ENCODE measurements at places on chromosomes 16 and 17.

DNA sequence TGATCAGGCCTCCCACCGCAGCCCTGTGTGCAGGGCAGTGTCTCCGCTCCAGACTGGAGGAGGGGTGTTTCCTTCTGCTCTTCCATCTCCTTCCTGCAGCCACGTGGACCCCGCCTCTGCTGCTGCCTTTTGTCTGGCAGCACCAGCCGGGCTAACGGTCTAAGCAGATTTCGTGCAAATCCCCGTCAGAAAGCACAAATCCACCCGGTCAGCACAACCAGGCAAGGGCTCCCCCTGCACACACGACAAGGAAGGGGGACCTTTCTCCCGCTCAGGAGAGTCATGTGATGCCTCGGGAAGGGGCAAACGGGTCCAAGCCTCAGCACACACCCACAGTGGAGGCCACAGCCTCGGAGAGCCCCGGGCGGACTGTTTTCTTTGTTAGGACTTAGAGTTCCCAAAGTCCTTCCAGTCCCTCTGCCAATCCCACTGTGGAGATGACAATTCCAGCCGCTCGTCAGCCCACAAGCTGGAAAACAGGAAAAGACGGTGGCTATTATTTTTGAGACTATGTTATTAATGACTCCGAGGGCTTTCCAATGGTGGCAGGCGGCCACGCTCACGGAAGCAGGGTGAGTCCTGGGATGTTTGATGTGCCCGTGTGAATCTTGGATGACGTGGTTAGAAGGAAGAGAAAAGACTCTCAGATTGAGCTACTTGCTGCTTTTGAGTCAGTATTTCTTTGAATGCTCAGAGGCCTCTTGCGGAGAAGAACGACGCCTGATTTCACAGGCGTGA is 22.5 kb upstream of the MEAK7 start:
- no peak for DNase-seq

DNA sequence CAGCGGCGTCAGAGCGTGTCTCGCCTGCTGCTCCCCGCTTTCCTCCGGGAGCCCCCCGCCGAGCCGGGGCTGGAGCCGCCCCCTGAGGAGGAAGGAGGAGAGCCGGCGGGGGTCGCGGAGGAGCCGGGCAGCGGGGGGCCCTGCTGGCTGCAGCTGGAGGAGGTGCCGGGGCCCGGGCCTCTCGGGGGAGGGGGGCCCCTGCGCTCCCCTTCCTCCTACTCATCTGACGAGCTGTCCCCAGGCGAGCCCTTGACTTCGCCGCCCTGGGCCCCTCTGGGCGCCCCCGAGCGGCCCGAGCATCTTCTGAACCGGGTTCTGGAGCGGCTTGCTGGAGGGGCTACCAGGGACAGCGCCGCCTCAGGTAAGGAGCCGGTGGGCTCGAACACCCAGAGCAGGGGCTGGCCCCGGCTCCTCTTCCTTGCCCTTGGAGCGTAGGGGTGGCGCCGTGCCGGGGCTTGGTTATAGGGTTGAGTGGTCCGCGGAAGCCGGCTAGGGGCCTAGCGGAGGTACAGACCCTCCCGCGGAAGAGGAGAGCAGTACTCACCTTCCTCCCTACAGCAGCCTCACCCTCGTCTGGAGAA is 841 bp downstream of the RAPGEFL1 start:
- DNase-seq, result no peak

DNA sequence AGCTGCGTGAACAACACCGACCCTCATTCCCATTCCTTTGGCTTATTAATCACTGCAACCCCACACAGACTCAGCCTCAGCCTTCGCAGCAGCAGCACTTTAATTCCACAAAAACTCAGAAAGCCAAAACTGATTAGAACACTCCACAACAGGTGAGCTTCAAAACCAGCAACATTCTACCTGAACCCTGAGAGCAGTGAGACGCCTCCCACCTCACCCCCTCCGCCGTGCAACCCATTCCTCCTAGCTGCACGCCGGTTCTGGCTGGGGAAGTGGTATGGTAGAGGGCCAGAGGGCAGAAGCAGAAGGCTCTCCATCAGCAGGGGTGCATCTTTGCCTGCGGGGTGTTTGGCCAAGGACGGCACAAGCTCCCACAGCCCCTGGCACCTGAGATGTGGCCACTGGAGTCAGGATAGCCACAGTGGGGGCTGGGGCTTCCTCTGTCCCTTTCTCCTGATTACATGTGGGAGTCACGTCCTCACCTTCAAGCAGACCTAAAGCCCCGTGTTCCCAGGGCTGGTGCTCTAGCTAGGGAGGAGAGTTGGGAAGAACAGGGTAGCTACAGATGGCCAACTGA is 1.6 kb downstream of the BORCS6 start:
- no peak for DNase-seq

DNA sequence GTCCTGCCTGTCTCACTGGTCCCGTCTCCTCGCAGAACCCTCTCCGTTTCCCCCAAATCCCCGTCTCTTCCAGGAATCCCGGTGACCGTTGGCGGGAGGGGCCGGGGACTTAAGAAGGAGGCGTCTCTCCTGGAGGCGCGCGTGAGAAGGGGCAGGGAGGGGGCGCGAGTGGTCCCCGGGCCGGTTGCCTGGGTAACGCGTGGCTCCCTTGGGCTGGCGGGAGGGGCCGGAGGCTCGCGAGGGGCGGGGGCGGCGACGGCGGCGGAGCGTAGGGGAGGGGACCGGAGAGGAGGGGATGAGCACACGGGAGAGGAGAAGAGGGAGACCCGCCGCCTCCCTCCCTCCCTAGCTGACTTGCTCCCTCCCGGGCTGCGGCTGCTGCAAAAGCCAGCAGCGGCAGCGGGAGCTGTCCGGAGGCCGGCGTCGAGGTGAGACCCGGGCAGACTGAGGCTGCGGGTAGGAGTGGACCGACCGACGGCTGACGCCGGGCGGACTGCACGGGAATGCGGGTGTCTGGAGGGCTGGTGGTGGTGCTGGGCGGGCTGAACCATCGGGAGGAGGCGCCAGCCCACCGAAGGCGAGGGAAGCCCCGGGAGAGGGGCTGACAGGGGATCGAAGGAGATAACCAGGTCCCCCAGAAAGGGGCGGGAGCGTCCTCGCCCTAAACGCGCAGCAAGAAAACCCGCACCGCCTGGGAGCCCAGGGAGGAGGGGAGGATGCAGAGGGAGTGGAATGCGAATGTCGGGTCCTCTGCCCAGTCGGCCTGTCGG is at the start of gene PRRT2:
Gene PRRT2 (plus strand): TSS at position 298 of the 770 bp plus-strand sequence. CDS start 862 bp downstream, outside the sequence.
- DNase-seq, result no peak
